ENCODE measurements at places on chromosomes 5 and 9.
A peak's percentile ranks its signal among the peaks of the same experiment; 100 is the strongest.

GRCh38 chr9:92737216-92737606 lies 27.4 kb downstream of the BICD2 start:
- no peak for DNase-seq

GRCh38 chr5:170642066-170642735 lies 138.4 kb downstream of the KCNIP1 start:
- DNase-seq = no peak

GRCh38 chr9:573691-574410 lies 267.6 kb upstream of the DMRT1 start:
- no peak for DNase-seq

DNA sequence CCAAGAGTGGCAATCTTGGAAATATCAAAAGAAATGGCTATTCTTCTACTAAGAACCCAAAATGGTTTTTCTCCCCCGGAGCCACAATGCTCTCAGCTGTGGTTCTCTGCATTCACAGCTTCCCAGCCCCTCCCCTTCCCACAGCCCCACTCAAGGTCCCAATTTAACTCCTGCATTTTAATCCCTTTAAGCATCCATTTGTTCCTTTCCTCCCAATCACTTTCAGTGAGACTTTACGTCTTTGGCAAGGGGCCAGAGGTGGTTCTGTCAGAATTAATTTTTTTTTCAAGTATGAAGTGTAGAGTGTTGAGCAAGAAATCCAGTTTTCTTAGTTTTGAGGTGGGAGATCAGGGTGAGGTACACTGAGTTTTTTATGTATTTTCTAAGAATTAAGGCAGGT lies 256.9 kb downstream of the GLIS3 start:
- no peak for DNase-seq

DNA sequence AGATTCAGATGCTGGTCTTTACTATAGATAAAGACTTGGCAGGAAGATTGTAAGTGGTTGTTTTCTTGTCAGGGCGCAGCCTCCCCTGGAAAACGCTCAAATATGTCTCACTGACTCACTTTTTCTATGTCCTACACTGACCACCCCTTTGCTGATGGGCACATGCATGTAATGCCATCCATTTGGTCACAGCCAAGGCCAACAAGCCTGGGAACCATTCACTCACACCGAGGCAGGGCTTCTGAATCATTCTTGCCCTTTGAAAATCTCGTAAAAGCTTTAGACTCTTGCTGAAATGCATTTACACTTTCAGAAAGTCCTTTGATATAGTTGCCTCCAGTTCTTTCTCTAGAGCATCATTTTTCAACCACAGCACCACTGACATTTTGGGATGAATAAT lies 249.4 kb downstream of the ACTL7B start:
- no peak for DNase-seq

- no peak for DNase-seq
These were observed 153.4 kb upstream of the TLX3 start for GRCh38 chr5:171155621-171156020.

GRCh38 chr5:124408738-124409453 lies 337.5 kb downstream of the ZNF608 start:
- no peak for DNase-seq

DNA sequence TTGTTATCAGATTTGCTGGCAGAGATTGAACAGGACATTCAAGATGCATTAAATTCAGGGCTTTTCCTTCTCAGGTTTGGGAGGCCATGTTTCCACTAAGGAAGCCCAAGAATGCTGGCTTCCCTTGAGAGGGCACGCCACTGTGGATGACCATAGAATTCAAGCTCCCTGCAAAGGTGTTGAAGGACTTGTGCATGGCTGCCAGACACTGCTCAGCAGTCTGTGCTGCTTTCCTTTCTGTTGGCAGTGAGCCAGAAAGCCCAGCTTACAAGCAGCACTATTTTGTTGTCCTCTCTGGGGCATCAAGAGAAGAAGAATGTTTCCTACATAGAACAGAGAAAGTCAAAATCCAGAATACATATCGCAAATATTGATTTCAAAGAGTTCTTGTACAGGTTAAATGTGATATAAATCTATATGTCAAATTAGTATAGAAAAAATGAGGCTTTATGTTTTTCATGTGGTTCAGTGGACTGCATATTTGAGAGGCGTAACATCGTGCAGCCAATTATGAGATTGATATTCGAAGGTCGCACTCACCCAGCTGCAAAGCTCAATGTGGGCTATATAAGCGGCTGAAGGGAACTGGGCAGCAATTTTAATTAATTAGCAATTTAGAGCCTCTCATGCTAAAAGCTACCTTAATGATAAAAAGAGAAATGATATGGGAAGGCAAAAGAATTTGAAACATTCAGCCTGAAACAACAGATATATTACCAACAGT lies 103.1 kb upstream of the ISL1 start:
- DNase-seq = no peak

DNA sequence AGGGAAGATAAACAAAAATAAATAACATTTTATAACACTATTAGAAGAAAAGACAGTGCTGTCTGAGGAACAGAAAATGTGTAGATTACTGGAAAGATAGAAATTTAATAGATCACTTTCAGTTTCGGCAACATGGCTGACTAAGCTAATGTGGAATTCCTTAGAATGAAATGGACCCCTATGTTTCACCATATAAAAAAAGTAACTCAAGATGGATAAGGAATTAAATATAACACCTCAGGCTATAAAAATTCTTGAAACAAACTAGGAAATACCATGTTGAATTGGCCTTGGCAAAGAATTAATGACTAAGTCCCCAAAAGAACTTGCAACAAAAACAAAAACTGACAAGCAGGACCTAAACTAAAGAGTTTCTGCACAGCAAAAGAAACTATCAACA lies 558.3 kb downstream of the CHSY3 start:
- no peak for DNase-seq

GRCh38 chr9:37036776-37037502 lies 2.9 kb upstream of the PAX5 start:
- DNase-seq = peak; percentile 43

DNA sequence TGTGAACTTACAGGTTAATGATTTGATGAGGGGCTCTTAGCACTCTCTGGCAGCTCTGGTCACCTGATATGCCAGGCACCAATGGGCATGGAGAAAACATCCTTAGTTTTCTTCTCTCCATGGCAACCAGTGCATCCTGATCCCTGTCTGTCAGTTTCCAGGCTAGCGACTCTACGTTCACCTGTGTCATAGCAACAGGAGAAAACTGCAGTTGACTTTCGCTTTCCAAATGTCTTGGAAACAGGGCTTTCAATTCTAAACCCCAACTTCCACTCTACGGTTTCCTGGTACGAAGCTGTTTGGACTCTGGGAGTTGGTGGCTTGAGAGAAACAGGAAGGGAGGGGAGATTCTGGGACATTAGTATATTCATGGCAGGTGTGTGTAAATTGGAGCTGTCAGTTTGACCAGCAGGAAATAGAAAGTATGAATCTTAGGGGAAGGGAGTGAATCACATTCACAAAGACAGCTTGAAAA lies 74.4 kb downstream of the SLC28A3 start:
- DNase-seq = no peak

DNA sequence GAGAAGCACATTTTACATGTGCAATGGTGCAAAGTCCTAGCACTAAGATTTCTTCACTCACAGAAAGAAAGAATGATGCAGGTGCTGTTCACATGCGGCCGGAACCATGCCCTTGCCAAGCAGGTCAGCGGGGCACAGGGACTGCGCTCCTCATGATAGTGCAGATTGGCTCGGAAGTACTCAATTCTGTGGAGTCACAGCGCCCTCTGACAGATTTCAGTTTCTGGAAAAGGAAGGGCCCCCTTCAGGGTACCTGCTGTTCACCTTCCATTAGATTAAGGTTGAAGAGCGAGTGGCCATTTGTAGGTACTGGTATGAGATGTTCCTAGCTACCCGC lies 75.7 kb downstream of the TMC1 start:
- DNase-seq = no peak

DNA sequence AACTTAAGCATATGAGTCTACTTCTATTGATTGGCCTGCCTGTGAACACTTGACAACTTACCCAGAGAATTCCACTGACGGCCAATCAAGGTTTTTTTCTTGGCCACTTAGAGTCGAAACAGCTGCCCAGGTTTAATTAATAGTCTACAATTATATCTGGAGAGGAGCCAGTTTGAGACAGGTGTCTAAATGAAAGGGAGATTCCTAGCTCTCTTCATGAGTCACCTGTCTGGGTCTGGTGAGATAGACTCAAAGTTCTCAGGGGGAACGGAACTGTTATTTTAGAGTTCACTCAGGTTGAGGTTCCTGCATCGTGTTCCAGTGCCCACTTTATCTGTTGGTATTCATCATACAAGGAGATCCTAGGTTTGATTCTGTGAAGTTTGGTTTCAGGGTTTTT lies 111.0 kb downstream of the CD180 start:
- DNase-seq = no peak

DNA sequence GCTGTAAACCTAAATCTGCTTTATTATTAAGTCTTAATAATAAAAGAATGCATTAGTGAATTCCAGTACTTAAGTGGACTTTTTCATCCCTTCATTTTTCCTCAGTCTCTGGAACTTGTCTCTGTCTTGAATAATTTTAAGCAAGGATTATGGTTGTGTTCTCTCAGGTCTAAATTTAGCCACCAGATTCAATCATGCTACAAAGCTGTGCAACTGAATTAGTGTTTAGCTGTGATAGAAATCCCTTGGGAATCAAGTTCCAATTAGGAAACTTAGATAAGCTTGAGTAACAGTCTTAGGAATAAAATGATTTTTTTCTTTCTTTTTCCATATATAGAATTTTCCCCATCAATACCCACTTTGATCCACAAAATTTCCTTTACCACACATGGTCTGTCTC lies 104.3 kb downstream of the PLPPR1 start:
- no peak for DNase-seq

- no peak for DNase-seq
These were observed 13.0 kb downstream of the GPX3 start for GRCh38 chr5:151033217-151033934.

DNA sequence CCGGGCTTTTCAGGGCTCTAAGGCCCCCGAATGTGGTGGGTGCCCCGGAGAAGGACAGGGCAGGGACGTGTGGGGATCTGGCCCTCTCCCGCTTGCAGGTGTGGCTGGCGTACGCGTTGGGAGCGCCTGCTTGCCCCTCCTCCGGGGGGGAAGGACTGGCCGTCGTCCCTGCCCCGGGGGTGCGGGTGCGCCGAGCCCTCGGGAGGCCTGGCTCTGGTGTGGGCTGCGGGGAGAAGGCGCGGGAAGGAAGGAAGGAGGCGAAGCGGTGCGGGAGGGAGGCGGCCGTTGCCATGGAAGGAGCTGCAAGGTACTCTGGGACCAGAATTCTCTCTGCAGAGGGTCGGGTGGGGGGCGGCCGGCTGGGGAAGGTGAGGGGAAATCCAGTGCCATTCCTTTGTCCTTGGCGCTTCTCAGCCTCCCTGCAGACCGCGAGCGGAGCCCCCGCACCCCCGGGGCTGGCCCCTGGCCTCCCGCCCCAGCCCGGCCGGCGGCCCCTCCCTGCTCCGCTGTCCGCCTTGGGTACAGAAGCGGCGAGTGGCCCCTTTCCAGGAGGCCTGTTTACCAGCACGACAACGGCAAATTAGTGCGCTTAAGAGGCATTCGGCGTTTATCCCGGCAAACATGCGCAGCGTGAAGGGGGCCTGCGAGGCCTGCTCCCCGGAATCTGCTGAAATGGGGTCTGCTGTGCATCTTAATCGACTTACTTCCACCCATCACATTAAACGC lies 67.1 kb upstream of the UNC5A start:
- DNase-seq = no peak

DNA sequence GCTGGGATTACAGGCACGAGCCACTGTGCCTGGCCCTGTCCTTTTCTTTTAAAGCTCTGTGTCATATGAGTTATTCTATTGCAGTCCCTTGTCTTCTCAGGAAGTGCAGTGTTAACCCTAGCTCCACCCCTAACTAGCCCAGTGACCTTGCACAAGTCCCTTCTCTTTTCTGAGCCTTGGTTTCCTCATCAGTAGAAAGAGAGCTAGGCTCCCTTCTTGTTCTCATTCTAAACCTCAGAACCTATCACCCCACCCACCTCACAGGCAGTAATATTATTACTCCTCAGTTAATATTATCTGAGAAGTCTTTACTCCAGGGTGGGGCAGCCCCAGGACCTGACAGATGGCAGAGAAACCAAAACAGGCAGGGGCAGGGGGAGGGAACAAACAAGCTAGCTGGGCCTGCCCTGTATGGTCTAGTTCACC lies 7.2 kb downstream of the CYFIP2 start:
- peak; percentile 19 for DNase-seq

- DNase-seq = no peak
These were observed 128.0 kb upstream of the ABCA1 start for GRCh38 chr9:105055917-105056316.

DNA sequence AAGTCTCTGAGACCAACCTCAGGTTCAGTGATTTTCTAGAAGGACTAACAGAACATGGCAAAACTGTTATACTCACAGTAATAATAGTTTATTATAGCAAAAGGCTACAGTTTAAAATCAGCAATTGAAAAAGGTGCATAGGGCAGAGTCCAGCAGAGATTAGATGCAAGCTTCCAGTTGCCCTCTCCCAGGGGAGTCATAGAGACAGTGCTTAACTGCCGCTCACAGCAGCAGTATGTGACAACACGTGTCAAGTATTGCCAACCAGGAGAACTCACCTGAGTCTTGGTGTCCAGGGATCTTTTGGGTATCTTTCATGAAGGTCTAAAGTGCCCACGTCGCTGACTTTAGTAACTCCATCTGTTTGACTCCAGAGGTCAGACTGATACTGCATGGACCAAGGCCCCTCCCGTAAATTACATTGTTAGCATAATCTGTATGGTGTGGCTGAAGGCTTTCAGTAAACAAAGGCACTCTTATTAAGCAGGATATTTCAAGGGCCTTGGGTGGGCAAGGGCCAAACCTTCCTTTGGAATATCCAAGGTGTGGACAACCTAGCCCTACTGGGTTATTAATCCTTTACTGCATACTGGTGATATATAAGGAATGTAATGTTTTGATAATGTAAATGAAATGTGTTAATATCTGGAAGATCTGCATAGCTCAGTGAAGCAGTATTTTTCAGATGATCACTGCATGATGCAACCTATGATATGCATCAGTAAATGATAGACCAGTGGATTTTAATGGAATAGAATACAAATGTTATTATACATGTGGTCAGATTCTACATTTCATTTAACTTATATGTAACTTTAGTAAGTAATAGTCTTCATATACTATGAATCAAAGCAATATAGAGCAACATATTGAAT lies 44.0 kb downstream of the RASA1 start:
- DNase-seq = no peak
